ENCODE measurements at places on chromosomes 1 and 21.

- DNase-seq: peak; percentile 31
Measured at GRCh38 chr1:226100436-226101391, 38.2 kb downstream of the H3-3A start.

GRCh38 chr1:26477446-26478152 is 5.4 kb downstream of the HMGN2 start:
- no peak for DNase-seq

GRCh38 chr1:110492573-110492972 is 26.4 kb downstream of the KCNA10 start:
- DNase-seq: no peak

DNA sequence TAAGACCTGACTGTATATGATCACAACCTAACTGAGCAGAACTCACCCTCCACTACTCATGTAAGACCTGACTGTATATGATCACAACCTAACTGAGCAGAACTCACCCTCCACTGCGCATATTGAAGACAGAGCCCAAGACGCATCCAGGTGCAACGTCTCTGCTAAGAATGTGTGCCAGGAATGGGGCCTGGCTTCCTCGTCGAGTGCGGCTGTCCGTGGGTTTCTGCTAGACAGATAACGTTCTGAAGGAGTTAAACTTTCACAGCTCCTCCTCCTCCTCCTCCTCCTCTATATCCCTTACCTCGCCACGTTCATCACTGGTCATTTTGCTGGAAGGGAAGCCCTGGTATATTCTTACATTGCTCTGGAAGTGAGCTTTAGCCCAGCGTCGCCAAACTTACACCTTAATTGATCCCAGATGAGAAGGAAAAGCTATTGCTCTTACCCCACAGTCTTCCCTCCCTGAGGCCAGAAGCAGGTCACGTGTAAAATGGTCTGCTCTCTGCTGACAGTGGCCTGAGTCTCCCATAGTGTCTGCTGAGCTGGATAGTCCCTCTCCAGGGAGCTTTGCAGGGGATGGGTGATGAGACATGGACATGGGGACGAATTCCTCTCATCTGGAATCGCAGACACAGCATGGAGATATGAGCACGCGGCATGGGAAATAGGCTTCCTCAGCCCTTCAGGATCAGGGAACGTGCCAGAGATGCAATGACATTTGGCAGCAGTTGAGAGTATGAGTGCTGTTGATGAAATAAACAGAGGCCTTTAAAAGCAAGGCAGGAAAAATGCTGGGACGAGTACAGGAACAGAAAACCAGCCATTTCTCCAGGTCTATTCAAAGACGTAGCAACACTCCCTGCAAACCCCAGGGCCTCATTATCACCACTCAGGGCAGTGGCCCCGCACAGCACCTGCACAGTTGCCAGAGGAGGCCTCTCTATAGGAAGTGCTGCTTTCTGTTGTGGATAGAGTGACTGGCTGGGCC is 528.1 kb downstream of the KIF26B start:
- no peak for DNase-seq

DNA sequence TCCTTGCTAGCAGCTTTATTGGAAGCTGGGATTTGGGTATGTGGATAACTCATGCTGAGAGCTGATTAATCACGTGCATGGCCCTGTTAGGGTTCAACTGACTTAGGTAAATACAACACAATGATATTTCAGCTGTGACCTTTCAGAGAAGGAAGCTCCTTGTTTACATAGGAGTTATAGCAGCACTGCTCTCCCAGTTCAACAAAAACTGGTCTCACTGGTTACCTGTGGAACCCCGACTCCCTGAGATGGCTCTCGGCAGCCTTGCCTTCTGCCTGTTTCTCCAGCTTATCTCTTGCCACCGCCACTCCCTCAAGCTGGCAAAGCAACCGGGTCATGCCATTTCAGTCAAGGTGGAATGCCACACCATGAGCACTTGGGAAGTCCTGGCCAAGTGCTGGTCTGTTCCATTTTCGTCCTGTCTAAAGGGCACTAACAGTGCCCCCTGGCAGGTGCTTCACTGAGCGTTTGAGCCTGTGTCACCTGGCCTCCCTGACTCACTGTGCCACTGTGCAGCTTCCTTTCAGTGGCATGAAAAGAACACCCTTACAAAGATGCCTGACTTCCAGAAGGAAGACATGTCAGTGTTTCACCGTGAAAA is 31.6 kb downstream of the DOP1B start:
- DNase-seq: no peak

GRCh38 chr1:89347296-89347695 is 16.6 kb upstream of the GBP6 start:
- DNase-seq: no peak

DNA sequence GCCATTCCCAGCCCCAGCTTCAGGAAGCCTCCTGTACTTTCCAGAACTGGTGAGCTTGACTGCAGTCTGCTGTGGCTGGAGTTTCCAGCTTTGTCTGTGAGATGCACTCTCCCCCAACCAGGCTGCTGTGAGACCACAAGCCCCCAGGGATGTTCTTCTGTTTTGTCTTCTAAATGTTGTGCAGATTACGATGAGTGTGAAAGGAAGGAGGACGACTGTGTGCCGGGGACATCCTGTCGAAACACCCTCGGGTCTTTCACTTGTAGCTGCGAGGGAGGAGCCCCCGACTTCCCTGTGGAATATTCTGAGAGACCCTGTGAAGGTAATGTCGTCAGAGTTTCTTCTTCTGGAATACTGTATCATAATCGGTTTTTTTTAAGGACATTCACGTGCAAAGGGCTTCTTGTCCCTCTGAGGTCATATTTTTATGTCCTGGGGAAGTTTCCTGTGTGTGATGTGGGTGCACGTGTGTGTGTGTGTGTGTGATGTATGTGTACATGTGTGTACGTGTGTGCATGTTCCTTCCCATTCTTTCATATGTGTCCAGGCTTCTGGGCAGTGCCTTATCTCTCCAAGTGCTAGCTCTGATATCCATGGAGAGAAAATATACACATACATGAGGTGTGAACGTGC is 49.9 kb downstream of the UMODL1 start:
- DNase-seq: no peak

DNA sequence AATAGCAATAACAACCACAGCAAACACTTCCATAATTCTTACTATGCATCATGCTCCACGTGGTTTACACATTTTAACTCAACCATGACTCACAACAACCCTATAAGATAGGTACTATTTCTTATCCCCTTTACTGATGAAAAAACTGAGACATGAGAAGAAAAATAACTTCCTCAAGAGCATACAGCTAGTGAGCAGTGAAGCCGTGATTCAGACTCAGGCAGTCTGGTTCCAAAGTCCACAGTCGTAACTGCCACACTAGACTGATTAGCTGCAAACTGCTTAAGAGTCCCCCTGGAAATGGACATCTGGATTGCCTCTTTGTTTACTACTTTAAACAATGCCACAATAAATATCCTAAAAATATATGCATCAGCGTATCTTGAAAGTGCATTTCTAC is 55.7 kb downstream of the PLD5 start:
- DNase-seq: no peak

DNA sequence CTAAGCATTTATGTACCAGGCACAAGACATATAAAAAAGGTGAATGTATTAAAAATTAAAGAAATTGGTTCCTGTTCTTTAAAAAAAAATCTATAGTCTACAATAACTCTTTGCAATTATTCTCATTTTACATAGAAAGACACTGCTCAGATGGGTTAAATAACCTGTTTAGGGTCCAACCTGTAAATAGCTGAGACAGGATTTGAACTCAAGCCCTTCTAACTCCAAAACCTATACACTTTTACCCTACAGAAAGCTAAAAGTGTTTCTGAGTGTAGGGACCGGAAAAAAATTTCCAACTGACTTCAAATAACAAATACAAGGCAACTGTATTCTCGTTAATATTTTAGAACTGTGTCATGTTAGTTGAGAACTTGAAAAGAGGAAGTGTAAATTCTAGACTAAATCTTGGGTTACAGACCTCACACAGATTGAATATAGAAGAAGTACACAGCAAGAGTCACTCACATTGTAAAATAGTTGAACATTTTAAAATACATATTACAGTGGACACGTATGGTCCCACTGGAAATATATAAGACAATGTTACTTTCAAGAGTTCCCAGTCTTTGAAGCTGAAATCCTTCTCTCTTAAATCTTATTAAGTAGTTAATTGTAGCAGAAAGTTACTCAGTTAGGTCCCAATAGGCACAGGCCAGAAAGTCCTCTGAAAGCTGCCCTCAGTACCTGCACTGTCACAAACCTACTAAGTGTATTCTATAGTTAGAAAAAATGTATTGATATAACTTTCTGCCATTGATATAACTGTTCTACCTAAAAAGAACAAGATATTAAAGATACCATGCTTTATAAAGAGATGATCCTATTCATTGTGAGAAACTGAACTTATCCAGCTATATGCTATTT is 7.3 kb downstream of the EDEM3 start:
- no peak for DNase-seq

GRCh38 chr1:39752703-39753102 is 14.0 kb downstream of the PPIE start:
- DNase-seq: no peak

- no peak for DNase-seq
Measured at GRCh38 chr1:206674745-206675175, 9.9 kb upstream of the MAPKAPK2 start.

- no peak for DNase-seq
Measured at GRCh38 chr1:18974606-18975005, 18.1 kb upstream of the IFFO2 start.

DNA sequence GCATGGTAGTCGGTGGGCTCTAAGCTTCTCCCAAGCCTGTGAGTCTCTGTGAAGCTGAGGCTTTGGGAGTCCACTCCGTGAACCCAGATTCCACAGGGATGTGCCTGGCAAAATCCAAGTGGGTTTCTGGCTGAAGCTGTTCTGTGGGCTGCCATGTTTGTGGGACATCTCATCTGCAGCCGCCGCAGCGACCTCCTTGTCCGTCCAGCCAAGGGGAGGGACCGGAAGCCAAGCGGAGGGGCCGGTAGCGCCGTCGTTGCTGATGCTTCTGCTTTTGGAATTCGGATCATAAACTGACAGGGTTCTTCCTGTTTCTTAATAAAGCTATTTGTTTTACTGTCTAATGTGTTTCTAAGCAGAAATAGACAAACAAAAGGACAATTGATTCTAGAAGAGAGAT is 13.3 kb downstream of the KIF26B start:
- DNase-seq: peak; percentile 29

GRCh38 chr1:222404710-222405109 is 143.2 kb downstream of the HHIPL2 start:
- no peak for DNase-seq

DNA sequence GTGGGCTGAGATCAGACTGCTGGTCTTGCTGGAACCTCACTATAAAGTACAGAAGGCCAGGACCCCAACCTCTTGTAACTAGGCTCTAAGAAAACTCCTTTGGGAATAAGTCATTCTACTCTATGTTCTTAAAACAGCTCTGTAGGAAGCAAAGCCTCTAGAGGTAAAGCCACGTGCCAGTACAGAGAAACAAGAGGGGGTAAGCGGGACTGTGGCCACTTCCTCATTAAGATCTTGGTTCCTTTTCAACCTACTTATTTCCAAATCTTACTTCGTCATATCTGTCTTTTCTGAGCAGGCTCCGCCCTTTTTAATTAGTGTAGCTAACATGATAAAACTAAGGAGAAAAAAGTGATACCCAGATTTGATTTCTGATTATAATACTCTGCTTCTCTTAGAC is 3.8 kb downstream of the NCSTN start:
- DNase-seq: peak; percentile 70

GRCh38 chr21:37372951-37373350 is 6.4 kb downstream of the DYRK1A start:
- DNase-seq: no peak

DNA sequence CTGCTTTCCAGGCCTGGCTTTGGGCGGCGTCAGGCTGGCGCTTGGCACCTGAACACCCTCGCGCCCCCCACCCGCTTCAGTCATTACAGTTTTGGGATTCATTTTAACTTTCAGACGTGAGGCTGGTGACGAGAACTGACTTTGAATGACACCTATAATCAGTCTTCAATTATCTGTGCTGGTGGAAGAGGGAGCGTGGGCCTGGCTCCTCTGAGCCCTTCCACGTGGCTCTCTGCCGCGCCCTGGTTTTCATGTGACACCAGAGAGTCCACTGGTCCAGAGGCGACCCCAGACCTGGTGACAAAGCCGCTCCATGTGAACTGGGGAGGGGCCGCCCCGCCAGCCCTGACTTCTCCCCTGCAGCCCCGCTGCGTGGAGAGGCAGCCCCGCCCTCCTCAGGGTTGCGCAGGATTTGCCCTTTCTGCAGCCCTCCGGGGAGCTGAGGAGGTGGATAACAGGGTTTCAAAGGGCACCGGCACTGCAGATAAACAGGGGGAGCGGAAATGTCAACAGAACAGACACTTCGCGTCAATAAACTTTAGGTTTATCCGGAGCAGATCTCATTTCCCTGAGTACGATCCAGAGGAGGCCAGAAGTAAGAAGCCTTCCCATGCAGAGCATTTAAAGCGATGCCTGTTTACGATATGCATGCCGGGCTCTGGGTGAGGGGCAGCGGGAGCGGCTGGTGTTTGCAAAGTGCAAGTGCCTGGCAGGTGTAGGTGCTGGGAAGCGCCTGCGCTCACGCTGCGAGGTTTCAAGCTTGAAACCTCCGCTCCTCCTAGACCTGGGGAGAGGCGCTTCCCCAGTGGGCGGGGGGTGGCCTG is 56.4 kb downstream of the AJAP1 start:
- no peak for DNase-seq

GRCh38 chr1:68725001-68725752 is 228.3 kb upstream of the DEPDC1 start:
- no peak for DNase-seq

DNA sequence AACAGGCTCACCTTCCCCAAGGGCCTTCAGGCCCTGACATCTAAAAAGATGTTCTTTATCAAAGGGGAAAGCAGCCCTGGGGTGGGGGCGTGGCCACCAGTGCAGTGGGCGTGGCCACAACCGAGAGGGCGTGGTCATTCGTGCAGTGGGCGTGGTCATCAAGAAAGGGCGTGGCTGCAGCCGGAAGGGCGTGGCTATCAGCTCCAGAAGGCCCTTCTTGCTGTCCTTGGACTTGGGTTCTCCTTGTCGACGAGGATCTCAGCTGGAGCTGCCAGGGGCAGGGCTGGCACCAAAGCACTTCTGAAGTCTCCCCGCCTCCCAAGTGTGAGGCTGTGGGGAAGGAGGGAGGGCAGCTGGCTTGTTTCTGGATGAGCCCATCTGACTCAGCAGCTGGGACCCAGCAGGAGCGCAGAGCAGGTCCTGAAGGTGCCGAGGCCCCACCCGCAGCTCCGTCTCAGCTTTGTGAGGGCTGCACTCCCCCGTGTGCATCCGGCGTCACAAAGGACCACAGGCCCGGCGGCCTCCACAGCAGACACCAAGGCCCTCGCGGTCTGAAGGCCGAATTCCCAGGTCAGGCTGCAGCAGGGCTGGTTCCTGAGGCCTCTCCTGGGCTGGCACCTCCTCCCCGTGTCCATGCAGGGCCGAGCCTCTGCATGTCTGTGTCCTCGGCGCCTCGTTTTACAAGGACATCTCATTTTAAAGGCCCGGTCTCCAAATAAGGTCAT is 12.8 kb downstream of the PDE9A start:
- DNase-seq: no peak

- no peak for DNase-seq
Measured at GRCh38 chr1:35633547-35633946, 7.8 kb downstream of the PSMB2 start.
